Fibroblast of gingiva (primary cell): ENCODE measurements at places on chromosomes 3 and 15.

GRCh38 chr3:151979906-151980305, 106.5 kb downstream of the SUCNR1 start:
- peak; percentile 46 for DNase-seq

DNA sequence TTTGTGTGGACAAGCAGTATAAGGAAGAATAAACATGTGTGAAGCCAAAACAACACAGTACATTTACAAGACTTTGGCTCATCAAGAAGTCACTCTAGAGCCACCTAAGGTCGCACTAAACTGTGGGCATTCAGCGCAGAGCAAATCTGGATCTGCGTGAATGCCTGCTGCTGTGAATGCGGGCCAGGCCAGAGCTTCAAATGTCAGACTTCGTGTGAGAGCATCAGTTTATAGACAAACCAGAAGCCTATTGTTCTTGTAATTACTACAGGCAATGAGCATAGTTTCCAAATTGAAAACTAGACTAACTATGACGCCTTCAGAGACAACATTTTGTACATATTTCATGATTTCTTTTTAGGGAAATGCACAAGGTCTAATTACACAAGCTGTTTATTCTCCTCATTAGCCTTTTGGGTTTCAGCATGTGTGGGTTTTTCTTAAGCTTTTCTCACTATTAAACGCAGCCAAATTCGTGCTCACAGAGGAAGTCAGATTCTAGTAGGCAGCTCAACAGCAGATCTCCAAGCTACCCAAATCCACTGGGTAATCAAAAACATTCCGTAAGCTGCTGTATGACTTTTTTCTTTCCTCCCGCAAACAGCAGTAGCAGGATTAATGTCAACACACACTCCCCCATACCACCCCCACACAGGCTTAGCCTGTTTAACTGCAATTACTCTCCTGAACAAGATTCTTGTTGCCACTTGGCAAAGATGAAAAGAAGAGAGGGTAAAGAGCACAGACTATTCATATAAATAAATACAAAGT, 84.5 kb upstream of the SETMAR start:
- no peak for DNase-seq

DNA sequence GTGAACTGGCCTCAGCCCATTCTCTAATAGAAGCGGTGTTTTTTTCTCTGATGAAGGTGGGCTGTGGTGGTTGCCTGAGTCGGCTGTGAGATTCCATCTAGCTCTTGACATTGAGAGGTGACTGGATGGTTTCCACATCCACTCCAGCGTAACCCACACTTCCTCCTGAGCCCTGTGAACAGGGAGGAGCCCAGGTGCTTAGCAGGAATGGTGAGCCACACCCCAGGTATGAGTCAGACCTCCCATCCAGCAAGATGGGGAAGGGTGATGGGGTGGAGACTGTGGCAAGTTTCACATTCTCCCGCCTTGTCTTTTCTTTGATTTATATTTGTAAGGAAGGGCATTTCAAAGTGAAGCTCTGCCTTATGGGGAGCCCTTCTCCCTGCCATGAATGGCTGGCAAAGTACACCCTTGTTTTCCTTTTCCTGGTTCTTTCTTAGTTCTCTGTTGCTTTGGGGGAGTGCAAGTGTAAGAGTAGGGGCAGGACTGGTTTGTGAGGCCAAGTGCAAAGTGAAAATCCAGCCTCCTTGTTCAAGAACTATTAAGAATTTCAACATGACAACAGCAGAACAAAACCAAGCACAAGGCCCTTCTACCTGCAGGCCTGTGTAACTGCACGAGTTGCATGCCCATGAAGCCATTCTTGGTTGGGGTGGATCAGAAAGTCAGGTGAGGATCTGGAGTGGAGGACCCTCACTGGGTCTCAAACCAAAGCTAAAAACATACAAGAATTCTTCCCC, 4.6 kb upstream of the TPRG1 start:
- DNase-seq = no peak

DNA sequence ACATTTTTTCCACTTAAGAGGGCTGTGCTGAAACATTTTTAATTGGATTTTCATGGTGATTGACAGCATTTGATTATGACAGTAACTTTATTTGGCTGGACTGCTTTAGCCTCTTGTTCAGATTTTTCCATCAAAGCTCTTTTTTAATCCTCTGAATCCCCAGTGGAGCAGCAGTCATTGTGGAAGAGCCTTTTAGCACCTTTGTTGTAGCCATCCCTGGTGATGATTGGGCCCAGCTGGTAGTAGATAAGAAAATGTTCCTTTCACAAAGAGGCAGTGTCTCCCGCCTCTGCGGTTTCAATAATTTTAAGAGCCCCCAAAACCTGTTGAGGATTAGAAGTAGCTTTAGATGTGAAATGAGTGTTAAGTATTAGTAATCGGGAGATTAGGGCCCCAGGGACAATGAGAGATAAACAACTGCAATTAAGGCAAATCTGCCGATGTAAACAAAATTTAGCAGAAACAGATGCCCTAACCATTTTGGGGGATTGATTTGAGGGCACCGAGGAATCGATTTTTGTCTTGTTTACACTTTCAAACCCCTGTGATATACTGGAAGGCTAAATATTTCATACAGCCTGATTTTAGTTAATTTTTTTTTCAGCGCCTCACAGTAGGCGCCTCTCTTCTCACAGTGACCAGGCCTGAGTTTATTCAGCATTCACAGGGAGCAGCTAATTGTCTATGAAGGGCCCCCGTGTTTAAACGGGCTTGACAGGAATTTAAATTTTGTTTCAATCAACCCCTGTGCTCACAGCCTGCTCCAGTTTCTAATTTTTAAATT, 43.2 kb upstream of the SKOR1 start:
- no peak for DNase-seq

DNA sequence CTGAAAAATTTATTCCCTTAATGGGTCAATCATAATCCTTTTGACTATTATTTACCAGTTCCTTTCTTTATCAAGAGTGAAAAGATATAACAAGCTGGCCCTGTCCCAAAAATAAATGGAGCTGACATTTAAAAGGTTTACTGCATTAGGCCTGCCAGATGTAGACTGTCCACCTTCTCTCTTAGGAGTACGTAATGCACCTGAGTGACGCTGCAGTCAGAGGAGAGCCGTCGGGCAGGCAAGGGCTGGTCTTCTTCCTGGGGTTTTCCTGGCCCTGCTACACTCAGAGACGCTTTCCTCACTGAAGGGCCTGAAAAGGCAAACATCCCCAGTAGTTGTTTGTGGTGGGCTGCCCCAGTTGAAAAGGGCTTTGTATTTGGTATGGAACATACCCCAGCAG, 27.6 kb downstream of the NEK4 start:
- DNase-seq = no peak

- peak; percentile 20 for DNase-seq
These were observed 2.2 kb downstream of the FURIN start for GRCh38 chr15:90870354-90871138.

DNA sequence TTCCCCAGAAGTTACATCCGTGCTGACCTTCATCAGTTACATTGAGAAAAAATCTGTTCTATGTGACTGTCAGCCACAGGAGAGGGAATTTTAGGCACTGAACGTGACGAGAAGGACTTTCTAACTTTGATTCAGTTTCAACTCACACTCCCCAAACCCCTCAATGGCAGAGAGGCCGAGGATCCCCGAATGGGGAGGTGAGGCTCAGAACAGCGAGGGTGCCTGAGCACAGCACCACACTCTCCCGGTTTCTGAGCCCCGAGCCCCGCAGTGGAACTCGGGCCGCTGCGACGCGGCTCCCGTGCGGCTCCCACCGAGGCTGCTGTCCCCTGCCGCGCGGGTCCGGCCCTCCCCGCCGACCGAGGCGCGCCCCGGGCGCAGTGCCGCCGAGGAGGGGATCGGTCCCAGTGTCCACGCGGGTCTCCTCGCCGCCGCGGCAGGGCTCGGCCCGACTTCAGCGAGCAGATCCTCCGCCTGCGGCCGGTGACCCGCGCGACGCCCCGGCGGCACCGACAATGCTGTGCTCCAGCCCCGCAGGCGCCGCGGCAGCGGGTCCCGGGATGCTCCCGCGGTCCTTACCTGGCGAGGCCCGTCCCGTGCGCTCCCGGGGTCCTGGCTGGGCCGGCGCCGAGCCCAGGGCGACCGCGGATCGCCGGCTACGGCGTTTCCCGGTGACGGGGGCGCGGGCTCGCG, 439 bp downstream of the CTXND1 start:
- DNase-seq = no peak

DNA sequence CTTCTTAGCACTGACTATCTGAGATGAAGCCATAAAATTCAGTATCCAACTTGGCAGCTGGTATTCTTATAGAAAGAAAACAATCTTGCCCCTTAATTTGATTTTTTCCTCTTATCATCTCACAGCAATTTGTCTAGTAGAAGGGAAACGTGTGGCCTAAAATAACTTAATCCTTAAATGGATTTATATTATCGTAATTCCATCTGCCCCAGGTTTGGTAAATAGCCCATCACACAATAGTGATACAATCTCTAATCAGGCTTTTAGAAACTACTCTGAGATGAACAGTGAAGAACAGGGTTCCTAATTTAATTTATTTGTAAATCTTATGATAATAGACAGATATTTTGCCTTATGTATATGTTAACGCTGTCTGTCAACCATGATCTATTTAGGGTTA, 24.8 kb downstream of the PEX5L start:
- no peak for DNase-seq

DNA sequence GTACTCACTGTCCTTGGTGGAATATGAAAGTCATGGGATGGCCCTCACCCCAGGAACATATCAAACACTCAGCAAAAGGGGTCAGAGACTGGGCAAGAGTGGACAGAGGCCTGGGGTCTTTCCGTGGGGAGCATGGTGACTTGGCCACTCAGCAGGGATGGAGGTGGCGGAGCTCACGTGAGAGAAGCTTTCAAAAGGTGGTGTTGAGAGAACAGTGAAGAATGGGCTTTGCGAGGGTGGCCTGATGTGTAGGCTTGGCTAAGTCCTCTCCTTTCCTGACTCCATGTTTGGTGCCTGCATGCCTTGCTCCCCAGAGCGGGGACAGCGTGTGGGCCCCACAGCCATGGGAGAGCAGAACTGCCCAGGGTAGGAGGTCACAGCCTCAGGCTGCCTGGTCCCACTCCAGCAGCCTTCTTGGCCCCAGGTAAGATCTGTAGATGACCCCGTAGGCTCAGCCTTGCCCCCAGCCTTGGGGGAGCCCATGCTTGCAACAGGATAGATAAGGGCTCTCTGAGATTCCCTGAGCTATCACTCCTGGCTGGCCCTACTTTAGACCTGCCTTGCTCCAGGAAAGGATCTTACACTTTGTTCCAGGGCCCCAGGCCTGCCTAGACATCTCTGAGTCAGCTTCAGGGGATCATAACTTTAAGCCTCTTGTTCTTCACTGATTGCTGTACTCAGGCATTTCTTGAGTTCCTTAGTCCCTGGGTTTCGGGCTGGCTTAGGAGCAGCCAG, 17.0 kb downstream of the RPLP1 start:
- no peak for DNase-seq

GRCh38 chr3:101050046-101050445, 56.8 kb upstream of the ABI3BP start:
- no peak for DNase-seq
